ENCODE measurements at places on chromosomes 5 and 9.

- DNase-seq = no peak
Observed at GRCh38 chr5:60178101-60178500, 284.6 kb upstream of the PDE4D start.

DNA sequence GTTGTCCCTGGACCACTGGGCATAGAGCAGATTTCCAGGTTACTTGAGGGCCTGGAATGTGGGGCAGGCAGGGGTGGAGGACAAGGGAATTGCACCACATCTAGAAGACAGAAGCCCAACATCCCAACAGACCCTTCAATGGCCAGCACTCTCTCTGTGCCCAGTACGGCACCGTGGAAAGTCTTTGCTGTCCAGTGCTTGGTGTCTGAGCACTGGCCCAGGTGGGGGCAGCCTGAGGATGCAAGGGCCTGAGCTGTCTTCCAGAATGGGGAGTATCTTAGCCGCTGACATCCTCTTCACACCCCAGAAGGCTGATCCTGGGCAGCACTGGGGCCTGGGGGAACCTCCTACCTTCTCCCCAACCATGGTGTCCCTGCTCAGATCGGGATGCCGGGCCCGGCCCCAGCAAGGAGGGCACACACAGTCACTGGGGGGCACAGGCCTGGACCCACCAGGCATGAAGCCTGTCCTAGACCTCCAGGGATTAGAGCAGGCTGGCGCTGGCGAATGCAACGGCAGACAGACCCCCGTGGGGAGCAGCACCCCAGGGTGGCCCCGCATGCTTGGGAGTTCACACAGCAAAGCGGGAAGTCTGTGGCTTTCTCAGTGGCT is 40.6 kb upstream of the OLFM1 start:
- DNase-seq = no peak

GRCh38 chr9:87336407-87336806 is 161.3 kb upstream of the DAPK1 start:
- DNase-seq = no peak

DNA sequence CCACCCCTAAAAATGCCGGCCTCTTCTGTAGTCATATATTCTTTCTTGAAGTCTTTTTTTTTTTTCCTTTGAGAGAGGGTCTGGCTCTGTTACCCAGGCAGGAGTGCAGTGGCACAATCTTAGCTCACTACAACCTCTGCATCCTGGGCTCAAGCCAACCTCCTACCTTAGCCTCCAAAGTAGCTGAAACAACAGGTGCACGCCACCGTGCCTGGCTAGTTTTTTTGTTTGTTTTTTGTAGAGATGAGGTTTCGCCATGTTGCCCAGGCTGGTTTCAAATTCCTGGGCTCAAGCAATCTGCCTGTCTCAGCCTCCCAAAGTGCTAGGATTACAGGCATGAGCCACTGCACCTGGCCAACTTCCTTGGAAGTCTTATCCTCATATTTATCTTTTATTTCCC is 19.1 kb downstream of the SREK1IP1 start:
- DNase-seq = no peak

DNA sequence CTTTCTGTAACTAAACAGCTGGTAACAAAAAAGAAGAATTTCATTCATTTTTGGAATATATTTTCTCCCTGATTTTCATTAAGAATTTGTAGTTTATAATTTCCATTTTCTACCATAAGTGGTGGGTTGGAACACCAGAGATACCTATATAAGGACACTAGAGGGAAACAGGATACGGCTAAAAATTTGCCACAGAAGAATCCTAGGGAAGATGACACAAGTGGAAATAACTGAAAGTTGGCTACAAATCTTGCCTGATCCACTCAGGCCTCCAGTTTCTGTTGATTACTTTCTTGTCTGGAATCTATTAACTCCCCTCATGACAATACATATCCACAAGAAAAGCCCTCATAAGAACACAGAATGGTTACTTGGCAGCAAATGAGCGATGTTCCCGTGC is 46.8 kb downstream of the FREM1 start:
- no peak for DNase-seq

- DNase-seq = no peak
Observed at GRCh38 chr5:1673042-1673677, 126.5 kb downstream of the MRPL36 start.

Data from posterior cingulate gyrus (tissue), 11 donors.